Endodermal cell (in vitro differentiated cells): ENCODE measurements at places on chromosomes 16 and 17. TPM values are rescaled to one million over a fixed set of nuclear protein-coding genes. Genes with fewer than 3 reads are reported as not detected.

The GLIS2 gene
- total RNA-seq: 12.9 to 19.0 TPM (median 13.2 TPM) in 3 replicates

The FBXO39 gene
- total RNA-seq: 0.29 TPM in 2 of 3 replicates, not detected in the other

The NFATC2IP gene
- 63.0 and 65.4 TPM in 2 replicates for total RNA-seq

The TBKBP1 gene
- 14.5 to 18.9 TPM (median 16.0 TPM) in 3 replicates for total RNA-seq

The TMEM88 gene
- 24.6 and 26.8 TPM in 2 replicates for total RNA-seq

DNA sequence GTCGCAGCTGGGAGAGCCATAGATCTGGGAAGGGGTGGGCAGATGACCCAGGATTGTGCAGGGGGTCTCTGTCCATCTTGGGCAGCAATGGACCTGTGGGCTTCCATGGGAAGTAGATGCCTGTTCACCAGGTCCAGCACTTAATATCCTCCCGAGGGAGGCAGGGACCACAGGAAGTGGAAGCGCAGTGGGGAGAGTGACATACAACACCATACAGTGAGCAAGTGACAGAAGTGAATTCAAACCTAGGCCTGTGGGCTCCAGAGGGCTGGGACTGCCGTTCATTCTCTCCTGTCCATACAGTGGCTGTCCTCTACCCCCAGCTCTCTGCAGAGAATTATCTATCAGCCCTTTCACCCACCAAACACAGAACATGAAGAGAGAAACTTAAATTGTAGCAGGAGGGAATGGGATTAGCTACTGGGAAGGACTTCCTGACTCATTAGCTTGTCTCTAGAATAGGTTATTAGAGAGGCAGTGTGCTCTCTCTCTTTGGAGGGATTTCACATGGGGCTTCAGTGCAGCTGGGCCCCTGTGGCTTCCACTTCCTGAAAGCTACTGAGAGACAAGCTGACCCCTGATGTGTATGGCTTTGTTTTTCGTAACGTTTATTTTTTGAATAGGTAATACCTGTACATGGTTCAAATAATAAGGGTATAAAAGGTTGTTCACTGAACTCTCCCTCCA, 13.1 kb upstream of the SEZ6 start:
- DNase-seq: peak; percentile 83

DNA sequence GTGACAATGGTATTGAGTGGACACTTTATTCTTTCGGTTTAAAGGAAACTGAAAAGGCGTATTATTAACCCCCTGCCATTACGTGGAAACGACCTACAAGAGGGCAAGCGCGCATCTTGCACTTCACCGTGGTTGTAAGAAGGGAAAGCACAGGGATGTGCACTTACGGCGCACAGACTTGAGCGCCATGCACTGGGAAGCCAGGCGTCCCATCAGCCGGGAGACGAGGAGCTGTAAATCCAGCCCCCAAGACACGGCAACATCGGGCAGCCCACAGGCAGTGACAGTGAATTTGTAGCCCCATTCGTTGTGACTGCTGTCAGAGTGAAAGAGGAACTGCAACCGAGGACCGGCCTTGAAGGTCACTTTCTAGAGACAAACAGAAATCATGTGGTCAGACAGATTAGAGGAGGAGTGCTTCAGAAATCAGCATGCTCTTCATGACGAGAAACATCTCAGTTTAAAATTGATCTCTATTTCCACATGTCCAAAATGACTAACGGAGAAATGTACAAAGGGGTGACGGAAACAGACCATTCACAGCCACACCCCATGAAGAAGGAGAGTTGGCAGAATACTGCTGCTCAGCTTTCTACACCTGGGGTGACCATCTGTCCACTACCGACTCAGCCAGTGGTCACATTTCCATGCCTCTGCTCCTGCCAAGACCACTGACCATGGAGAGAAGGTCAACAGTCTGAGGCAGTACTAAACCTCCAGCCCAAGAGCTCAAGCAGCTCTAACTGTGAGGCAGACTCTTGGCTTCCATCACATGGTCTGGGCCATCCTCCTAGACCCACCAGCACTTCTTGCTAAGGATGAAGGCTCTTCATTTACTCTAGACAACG, 68.6 kb downstream of the ZZEF1 start:
- no peak for DNase-seq

- DNase-seq: no peak
These were observed 6.7 kb upstream of the C16orf95 start for GRCh38 chr16:87323727-87324410.

- DNase-seq: no peak
These were observed 43.8 kb downstream of the SOCS1 start for GRCh38 chr16:11211977-11212797.

DNA sequence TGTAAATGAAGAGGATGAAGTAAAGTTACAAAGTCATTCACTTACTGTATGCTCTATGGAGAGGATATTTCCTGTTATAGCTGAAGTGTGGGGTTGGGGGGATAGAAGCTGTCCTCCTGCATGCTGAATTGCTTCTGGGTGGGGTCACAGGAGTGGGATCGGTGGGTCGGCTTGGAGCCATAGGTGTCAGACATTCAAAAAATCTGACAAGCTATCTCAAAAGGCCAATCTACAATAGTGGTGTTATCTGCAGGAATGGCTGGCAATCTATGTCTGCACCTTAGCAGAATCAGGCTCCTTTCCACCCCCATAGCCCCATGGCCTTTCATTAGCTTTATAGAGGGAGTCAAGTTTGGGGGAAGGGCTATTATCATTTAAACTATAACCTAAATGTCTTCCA, 104.9 kb downstream of the ABCC12 start:
- DNase-seq: peak; percentile 61

- DNase-seq: peak; percentile 96
These were observed 58.8 kb downstream of the SMG6 start for GRCh38 chr17:2244545-2245525.

GRCh38 chr17:76695059-76695831, 15.5 kb downstream of the MXRA7 start:
- DNase-seq: peak; percentile 45

DNA sequence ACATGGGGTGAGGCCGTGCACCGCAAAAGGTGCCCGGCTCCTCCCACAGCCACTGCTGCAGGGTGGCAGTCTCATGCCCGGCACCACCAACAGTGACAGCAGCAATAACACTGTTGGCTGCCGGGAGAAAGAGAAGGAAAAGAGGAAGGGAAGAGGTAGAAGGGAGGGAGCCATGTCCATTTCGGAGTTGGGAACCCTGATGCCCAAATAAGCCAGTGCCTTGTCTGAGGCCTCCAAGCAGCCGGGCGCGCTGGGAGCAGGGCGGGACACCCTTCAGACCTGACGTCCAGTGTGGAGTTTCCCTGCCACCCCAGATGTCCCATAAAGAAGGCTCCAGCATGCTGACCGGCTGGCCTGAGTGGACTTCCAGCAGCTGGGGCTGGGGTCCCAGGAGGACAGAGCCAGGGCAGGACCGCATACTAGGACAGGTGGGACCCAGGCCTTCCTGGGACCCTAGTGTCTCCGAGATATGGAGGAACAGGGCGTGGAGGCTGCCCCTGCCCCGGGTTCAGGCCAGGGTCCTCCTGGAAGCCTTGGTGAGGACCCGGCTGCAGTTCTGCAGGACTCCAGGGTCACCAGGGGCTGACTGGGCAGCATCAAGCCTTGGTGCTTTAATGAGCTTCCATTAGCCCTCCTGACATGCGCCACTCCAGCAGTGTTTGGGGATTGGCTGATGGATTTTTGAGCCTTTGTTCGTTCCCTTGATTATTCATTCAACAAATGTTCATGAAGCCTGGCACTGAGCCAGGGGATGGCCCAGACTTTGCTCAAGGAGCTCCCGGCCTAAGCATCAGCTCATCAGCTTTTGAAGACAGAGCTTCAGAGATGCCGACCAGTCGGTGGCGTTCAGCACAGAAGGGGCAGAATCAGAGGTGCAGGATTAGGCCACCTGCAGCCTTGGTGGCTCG, 223.6 kb upstream of the CIBAR2 start:
- DNase-seq: no peak

- DNase-seq: peak; percentile 91
These were observed 32.5 kb upstream of the CDH11 start for GRCh38 chr16:65154321-65154720.

- no peak for DNase-seq
These were observed 4.5 kb upstream of the CASC3 start for GRCh38 chr17:40135817-40136216.

DNA sequence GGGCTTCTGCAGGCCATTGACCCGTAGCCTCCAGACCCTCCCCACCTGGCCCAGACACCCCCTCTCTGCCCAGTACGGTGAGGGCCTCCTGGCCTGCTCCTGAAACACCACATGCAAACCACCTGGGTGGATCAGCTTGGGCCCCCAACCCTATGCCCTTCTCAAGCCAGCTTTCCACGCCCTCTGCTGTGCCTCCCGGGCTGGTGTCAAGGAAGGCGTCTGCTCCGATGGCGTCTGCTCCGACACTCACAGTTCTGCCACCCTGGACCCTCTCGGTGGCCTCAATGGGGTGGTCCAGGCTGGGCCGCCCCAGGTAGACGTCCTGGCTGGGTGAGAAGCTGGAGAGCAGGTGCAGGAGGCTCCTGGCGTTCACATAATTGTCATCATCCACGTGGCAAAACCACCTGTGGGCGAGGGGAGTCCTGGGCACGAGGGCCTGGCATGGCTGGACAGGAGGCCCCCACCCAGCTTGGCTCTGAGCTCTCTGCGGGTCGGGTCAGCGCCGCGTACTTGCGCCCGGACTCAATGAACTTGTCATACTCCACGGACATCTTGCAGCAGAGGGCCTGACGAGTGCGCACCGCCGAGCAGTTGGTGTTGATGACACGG, 1.4 kb downstream of the RFNG start:
- no peak for DNase-seq

GRCh38 chr17:67165201-67165600, 79.8 kb downstream of the HELZ start:
- no peak for DNase-seq

DNA sequence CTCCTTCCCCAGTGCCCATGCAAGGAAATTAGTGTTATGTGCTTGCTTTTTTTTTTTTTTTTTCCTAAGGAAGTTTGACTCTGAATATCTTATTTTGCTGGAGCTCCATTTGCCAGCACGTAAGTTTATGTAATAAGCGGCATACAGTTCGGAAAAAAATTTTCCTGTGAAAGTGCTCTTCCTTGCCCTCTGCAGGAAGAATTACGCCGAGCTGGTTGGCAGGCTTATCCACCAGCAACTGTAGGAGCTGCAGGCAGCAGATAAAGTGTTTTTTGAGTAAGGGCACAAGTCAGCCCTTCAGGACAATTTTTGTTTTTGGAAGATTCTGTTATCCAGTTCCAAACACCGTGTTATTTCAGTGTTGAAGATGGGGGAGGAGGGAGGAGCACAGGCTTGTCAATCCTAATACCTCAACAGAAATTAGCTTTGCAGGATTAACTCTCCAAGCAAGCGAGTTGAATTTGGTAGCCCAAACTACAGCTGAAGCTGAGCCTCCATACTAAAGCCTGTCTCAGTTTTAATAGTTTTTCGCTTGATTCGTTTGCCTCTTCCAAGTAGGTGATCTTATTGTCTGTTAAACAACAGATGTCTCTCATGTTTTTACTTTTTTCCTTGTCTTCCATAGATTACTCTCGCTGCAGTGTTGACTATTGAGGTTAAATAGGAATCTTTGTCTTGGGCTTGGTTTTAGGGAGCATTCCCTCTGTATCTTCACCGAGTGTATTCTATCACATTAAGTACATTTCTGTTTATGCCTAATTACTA, 1.1 kb downstream of the SPECC1 start:
- peak; percentile 80 for DNase-seq

DNA sequence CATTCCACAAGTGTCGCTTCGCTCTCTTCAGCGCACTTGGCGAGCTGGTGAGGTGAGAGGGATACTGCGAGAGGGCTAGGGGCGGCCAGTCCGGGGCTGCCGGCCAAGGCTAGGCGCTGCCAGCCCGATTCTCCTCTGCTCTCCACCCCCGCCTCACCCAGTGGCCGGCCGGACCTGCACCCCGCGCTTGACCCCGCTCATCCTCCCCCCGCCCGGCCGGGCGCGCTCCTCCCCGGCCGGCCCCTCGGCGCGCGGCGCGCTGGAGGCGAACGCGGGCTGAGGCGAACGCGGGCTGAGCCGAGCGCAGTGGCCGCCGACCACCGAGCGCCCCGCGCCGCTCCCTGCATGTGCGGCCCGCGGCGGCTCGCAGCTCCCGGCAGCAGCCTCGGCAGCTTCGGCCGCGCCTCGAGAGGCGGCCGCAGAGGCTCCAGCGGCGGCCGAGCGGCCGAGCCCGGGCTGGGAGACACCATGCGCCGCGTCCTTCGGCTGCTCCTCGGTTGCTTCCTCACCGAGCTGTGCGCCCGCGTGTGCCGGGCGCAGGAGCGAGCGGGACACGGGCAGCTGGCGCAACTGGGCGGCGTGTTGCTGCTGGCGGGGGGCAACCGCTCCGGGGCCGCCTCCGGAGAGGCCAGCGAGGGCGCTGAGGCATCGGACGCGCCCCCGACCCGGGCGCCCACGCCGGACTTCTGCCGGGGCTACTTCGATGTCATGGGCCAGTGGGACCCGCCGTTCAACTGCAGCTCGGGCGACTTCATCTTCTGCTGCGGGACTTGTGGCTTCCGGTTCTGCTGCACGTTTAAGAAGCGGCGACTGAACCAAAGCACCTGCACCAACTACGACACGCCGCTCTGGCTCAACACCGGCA, at the start of gene SHISA9:
TSS of gene SHISA9 (plus strand) at position 2 of the 865 bp plus-strand sequence.
- DNase-seq: peak; percentile 74
